ENCODE measurements at places on chromosomes 11 and 22.

- no peak for DNase-seq
Measured at GRCh38 chr11:85042361-85042760, 584.8 kb downstream of the DLG2 start.

GRCh38 chr11:72024069-72024754 lies 25.5 kb downstream of the IL18BP start:
- no peak for DNase-seq

- DNase-seq, result no peak
Measured at GRCh38 chr11:110891411-110891810, 179.2 kb upstream of the ARHGAP20 start.

GRCh38 chr11:19886498-19886897 lies 173.9 kb downstream of the NAV2 start:
- DNase-seq, result no peak

DNA sequence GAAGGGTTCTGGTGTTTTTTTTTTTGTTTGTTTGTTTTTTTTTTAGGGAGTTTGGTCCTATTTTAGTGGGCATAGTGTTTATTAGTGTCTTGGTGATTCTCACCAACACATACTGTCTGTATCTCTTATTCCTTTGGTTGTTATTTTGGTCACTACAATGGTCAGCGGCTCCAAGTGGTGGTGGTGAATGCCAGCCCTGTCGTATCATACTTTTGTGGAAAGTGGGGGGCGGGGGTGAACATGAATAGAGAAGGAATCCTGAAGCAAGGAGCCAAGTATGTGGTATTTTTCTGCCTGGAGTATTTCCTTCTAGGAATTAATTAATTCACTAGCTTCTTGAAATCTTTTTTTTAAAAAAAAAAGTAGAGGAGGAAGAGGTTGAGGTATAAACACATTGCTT lies 79.6 kb downstream of the GRK3 start:
- no peak for DNase-seq

- DNase-seq, result no peak
Measured at GRCh38 chr22:19972251-19972650, 30.6 kb upstream of the TXNRD2 start.

DNA sequence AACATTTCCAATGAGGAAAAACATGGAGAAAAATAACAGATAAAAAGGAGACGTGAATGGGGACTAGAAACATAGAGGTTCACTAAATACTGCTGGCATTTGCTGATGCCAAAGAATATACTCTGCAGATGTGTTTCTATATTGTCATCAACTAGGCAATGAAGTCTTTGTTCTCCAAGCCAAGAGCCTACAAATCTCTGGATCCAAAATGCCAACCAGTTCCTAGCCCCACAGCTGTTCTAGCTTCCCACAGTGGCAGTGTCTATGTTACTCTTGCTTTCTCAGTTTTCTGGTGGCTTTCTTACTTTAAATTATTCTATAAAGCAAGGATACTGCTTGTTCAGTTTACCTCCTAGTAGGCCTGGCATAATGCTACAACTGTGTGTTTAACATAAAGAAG lies 977.9 kb upstream of the CCDC90B start:
- no peak for DNase-seq

- DNase-seq, result no peak
Measured at GRCh38 chr22:23357053-23357452, 176.7 kb downstream of the BCR start.

DNA sequence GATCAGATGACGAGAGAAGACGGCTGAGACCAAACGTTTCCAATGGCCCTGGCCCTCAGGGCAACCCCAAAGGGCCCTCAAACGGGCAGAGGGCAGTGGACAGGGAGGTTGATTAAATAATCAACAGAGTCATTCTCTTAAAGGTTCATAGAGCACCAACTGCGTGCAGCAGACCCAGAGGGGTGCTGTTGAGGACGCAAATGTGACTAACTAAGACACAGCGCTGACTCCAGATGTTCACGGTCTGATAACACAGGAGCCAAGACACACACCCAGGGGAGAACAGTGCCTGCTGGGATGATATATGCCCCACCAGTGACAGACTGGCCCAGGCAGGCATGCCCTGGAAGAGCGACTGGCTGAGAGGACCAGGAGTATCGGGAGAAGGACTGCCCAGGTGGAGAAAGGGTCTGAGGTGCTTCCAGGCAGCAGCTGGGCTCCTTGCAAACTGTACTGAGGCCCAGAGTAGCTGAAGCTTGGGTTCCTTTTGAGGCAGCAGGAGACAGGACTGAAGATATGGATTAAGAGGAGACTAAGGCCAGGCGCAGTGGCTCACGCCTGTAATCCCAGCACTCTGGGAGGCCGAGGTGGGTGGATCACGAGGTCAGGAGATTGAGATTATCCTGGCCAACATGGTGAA lies 7.7 kb downstream of the VWCE start:
- no peak for DNase-seq

DNA sequence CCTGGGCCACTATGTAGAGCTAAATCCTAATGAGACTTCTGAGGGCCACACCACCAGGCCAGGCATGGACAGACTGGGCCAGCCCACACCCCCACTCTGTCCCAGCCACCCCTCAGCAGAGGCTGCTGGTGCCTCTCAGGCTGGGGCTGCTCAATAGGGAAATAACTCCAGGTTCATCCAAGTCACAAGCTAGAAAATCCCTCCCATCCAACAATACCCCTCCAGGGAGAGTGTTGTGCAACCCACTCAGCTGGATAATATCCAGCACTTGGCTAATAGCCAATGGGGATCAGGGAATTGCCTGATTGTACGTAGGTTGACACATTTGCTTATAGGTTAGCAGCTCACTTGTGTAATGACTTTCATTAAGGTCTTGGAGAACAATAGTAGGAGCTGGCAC lies 64.1 kb upstream of the WNT11 start:
- no peak for DNase-seq

GRCh38 chr22:34297536-34298120 lies 377.4 kb upstream of the LARGE1 start:
- DNase-seq, result no peak

DNA sequence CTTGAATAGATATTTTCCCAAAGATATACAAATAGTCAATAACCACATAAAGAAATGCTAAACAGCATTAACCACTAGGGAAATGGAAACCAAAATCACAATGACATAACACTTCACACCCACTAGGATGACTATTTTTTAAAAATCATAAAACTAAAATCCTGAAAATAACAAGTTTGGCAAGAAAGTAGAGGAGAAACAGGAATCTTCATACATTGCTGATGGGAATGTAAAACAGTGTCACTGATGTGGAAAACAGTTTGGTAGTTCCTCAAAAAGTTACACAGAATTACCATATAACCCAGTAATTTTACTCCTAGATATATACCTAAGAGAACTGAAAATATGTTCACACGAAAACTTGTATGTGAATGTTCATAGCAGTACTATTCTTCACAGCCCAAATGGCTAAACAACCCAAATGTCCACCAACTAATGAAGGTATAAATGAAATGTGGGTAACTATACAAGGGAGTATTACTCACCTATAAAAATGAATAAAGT lies 12.5 kb downstream of the PICALM start:
- no peak for DNase-seq

DNA sequence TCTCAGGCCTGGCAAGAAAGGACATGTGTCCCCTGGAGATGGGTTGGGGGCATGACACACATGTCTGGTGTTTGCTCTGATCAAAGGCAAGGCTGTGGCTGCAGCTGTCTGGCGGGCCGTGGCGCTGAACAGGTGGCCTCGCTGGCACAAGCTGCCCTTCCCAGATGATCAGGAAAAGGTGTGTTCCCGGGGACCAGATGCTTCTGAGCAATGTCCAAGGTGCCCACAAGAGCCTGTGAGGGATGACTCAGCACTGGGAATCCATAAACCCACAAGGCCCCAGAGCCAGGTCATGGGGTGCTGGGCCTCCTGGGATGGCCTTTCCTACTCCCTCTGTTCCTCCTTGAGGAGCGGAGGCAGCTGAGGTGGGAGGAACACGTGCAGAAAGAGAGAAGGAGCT lies 9.7 kb upstream of the LRP5 start:
- no peak for DNase-seq

DNA sequence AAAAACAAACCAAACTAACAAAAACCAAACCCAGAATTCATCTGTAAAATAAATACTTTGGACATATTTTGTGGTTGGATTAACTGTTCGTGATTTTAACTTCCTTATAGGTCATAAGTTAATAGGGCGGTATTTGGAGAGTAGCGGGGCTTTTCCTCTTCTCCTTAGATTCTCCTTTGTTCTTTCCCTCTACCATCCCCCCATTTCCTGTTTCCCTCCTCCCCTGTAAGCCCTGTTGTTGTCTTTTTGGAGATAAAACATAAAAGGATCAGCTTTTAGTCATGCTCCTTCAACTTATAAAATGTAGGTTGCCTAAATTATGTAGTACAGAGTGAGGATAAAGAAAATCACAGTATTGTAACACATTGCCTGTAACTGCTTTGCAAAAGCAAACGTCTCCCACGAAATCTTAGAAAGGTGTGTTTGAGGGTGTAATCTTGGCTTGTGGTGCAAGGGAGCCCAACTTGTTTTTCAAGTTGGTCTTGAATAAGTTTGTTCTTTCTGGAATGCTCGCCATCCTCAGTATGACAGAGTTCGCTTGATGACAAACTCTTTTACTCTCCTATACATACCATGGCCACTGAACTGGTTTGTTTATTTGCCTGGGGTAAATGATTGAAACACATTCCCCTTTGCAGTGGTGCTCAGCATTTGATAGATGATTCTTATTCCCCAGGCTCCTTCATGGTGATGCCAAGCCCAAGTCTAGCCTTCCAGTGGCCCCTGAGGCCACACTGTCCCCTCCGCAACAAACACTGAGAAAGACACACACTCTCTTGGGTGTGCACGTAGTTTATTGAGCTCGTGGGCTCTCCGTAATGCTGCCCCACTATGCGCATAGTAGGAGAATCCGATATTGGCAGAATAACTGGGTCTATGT lies 49.4 kb downstream of the TEAD1 start:
- no peak for DNase-seq

GRCh38 chr11:113159988-113160807 lies 154.2 kb upstream of the TTC12 start:
- no peak for DNase-seq

DNA sequence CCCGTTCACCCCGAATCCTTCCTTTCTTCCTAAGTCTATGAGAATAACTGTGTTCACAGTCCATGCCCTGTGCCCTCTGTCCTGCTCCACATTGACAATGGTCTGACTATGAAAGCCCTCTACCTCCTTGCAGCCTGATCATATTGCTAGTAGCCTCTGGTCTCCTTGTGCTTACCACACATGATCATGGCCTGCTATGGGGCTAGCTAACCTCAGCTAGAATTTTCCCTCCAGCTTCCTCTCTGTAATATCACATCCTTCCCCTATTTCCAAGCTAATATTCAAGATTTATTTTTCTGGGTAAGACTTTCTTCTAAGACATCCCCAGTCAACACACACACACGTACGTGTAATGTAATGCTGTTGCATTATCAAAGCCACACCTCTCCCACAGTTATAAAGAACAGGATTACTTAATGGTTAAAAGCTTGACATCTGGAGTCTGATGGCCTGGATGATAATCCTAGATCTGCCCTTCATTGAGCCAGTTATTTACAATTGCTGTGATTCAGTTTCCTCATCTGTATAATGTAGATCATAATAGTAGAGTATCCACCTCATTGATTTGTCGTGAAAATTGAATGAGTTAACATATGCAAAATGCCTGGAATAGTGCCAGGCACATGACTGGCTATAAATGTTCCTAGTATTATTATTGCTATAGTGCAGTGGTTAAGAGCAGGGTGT lies 214.4 kb upstream of the BLID start:
- DNase-seq, result no peak

DNA sequence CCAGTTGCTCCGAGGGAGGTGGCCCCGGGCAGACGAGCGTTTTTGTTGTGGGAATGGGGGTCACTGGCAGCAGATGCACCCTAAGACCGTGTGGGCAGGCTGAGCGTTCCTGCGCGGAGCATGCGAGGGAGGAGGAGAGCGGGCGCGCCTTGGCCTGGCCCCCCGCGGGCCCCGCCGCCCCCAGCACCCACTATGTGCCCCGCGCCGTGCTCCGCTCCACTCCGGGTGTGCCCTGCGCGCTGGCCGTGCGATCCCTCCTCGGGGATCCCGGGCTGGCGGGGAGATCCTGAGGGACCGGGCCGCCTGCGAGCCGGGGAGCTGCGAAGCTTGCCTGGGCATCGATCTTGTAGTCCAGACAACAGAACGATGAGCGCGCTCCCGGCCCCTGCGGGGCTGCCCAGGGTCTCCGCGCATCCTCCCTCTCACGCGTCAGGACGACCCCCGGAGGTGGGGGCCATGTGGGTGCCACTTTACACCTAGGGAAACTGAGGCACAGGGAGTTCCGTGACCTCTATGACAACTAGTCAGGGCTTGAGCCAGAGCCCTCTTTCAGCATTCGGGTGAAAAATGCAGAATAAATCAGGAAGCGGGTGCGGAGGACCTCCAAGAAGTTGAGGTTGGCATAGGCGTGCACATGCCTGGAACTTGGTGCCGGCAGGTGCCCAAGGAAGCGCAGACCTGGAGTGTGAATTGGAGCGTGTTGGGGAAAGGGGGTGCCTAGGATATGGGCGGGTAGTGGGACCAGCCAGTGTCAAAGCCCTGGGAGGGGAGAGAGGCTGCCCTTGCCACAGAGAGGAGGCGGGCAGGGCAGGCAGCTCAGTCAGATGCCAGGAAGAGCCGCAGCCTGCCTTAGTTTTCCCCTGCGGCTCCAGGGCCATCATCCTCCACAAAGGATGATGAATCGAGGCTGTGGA lies 1.3 kb upstream of the KMT5B start:
- DNase-seq, result no peak

DNA sequence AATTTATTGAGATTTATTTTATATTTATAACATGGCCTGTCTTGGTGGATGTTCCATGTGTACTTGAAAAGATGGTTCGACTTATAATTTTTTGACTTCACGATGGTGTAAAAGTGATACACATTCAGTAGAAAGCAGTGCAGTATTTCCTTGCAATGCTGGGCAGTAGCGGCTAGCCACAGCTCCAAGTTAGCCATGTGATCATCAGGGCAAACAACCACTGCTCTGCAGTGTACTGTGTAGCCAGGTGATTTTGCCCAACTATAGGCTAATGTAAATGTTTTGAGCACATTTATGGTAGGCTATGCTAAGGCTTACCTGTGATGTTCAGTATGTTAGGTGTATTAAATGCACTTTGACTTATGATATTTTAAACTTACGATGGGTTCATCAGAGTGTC lies 52.4 kb downstream of the PDHX start:
- DNase-seq, result no peak

GRCh38 chr22:20532256-20532993 lies 25.0 kb downstream of the MED15 start:
- no peak for DNase-seq

DNA sequence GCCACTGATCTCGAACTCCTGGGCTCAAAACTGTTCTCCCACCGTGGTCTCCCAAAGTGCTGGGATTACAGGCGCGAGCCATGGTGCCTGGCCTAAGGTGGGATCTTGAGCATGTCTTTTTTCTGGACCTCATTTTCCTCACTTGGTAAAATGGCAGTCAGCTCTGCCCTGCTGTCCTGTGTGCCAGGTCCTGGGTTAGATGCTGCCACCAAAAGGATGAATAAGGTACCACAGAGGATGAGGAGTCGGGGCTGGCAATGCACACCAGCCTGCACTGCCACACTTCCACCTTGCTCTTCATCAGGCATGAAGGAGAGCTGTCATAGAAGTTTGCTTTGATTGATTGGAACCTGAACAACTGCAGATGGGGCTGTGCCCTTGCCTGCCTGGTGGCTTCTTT lies 32.3 kb downstream of the ACO2 start:
- no peak for DNase-seq

- no peak for DNase-seq
Measured at GRCh38 chr22:48084041-48084728, 1321.7 kb downstream of the TBC1D22A start.

GRCh38 chr11:9849389-9849788 lies 185.5 kb downstream of the SWAP70 start:
- DNase-seq, result no peak

GRCh38 chr22:33923033-33923432 lies 2.8 kb upstream of the LARGE1 start:
- no peak for DNase-seq
